ENCODE measurements at places on chromosomes 12 and 14.

DNA sequence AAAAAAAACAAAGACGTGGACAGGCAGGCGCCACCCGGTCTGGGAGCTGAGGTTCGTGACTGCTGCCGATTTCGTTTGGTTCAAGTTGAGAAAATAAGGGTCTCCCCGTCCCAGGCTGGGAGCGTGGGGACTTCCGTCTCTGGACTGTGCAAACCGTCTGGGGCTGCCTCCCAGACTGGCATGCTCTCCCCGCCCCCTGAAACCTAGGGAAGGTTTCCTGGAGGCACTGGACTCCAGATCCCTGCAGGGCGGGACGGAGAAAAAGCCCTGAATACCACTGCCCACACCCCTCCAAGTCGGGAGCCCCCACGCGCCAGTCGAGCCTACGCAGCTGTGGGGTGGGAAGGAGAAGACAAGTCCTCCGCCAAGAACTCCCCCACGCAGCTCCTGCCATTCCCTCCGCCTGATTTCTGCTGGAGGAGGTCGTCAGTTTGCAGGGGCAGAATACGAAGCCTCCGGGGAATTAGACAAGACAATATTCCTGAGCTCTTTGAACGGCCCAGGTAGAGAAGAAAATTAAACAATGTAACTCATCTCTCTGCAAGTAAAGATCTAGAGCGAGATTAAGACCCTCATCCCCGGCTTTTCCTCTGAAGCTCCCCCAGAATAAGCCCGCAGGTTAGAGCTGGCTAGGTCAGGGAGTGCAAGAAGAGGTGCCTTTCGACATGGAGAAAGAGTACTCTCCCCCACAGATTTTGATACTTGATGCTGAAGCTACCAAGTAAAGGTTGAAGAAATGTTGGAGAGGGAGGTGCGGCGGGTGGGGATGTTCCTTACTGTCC is 10.4 kb upstream of the HOXC13 start:
- no peak for DNase-seq

DNA sequence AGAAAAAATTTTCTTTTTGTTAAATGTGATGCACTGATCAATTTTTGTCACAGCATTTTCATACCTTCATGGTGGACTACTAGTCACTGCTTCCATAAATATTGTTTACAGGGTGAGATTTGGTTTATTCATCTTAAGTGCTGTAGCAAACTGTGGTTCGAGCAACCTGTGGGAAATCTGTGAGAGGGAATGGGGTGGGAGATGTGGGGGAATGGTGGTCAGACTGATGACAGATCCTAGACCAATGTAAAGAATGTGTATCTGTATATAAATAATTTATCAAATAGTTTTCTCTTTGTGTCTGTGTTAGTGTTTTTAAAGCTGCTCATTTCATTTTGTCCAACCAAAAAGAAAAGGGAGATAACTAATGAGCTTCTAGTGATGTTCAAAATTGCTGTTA is 26.7 kb downstream of the CSRP2 start:
- DNase-seq: no peak

GRCh38 chr14:21768116-21768874 is 94.7 kb upstream of the OR4E1 start:
- peak; percentile 29 for DNase-seq

DNA sequence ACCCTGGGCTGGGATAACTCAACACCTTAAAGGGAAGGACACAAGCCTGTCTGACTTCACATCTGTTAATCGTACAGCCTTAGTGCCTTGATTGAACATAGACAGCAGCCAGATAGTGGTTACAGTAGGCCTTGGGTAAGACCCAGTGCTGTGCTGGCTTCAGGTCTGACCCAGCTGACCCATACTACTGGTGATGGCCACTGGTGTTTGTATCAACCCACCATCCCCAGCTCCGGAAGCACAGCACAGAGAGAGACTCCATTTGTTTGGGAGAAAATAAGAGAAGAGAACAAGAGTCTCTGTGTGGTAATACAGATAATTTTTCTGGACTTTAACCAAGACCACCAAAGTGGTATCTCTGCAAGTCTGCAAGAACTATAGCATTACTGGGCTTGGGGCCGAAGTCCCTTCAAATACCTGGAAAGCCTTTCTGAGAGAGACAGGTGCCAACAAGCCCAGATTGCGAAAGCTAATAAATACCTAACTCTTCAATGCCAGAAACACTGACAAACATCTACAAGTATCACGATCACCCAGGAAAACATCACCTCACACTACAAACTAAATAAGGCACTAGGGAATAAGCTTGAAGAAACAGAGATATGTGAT is 330.1 kb upstream of the GARIN2 start:
- DNase-seq: no peak

DNA sequence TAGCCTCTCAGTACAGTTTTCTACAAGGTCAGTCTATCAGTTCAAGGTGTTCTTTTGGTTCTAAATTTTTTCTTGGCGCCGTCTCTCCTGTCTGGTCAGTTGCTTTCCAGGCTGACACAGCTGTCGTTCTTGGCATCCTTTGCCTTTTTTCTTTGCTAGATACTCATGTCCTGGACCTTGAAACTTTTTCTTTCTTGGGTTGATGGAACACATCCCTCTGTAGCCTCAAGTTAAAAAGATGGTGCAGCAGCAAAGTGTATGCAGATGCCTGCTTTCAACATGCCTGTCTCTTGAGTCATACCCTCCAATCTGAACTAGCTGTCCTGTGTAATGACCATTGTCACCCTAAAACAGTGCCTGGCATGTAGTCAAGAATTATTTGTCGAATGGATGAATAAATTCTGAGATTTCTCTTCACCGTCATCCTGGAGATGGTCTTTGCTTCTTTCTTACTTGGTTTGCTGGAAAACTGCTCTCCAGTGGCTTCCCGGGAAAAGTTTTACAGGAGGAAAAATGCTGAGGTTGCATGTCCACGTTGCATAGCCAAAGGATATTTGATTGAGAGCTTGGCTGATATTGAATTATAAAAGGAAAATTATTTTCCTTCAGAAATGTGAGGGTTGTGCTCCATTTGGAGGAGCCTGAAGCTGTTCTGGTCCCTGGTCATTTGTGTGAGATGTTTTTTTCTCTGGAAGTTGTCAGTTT is 4.6 kb downstream of the NYNRIN start:
- DNase-seq: no peak

- no peak for DNase-seq
These were observed 69.8 kb downstream of the OSBPL8 start for GRCh38 chr12:76489737-76490136.

GRCh38 chr12:65125247-65125646 is 4.1 kb upstream of the WIF1 start:
- no peak for DNase-seq

DNA sequence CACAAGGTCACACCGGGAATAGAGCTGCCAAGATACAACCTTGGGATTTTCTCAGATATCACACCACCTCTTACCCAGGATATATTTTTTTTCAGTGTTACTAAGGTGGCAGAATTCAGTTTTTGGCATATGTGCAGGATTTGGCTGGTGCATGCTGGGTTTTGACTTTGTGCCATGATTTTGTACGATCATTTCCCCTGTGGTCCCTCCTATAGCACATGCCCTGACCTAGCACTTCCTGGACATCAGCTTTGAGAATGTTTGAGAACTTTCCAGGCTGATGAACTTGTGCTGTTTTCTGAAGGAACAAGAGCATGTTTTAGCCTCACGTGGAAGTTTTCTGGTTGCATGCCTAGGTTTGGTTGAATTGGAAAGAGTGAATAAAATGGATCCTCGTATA is 11.0 kb upstream of the TBPL2 start:
- DNase-seq: no peak

DNA sequence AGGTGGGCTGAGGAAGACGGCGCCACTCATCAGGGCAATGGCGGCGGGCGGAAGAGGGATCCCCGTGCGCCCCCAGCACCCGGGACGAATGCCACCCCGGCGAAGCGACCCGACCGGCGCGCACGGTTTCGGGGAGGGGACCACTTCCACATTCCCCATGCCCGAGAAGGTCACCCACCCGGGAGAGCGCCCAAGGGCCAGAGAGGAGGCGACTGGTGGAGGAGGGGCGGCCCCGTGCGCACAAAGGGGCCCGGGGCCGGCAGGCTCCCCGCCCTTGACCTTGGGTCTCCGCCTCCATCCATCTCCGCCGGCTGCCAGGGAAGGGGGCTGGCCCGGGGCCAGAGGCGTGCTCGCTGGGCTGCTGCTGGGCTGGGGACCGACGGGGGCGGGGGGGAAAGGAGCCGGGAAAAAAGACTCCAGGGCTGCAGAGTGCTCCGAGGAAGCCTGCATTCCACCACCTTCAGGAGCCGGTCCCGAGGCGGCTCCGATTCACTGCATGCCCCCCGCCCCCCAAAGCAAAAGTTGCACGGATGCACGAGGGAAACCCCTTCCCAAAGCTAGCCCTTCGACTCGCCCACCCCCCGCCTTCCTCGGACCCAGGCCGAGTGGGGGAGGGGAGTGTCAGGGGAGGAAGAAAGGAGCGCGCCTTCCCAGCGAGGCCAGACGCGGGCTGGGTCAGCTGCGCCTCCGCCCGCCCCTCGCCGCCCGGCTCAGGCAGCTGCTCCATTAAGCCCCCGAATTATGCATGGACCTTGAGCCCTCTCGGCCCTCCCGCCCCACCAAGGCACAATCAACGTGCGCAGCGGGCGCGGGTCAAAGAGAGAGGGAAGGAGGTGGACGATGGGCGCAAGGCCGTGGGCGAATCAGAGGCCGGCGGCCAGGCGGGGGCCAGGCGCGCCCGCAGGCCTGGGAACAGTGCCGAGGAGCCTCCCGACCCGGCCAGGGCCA is 26.2 kb downstream of the BCL11B start:
- DNase-seq: no peak

DNA sequence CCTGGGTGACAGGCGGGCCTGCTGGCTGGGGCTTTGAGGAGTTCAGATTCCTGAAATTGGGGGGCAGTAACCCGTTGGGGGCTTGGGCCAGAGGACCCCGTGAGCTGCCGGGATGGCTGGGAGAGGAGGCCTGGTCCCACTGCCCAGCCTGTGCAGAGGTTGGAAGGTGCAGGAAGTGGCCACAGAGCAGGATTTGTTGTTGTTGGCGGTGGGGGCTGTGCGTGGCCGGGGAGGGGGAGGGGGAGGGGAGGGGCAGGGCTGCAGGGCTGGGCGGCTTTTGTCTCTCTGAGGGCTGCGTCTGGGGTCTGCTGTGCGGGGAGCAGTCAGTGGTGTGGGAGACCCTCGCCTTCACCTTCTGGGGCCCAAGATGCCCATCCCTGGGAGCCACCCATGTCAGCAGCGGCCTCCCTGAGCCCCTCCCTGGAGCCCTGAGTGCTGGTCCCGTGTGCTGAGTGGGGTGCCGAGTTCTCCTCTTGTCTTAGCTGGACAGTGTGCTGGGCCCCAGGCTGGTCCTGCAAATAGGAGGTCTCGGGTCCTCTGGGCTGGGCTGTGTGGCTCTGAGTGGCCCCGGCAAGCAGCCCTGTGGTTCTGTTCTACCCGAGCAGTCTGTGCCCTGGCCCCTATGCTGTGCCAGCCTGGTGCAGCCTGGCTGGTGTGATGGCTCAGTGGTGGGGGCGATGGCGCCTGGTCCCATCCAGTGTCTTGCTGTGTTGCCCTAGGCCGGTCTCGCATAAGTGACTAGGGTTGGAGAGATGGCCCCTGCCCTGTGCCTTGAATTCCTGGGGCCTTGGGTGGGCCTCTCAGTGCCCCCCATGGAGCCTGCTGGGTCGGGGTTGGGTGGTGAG is 10.3 kb downstream of the KIF26A start:
- DNase-seq: no peak

- DNase-seq: no peak
These were observed 127.2 kb downstream of the LRRK2 start for GRCh38 chr12:40351976-40352375.

DNA sequence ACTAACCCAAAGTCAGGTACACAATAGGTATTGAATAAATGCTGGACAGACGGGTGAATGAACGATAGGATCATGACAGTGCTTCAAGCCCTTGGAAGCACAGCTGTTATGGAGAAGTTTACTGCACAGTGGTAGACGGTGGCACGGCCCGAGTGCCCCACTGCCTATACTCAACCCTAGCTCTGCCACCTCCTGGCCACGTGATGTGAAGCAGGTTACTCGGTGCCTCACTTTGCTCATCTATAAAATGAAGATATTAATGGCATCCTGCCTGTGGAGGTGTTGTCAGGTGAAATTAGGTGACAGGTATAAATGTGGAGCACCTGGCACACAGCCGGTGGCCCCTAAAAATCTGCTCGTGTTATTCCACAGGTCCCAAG is 5.8 kb downstream of the ASB2 start:
- peak; percentile 82 for DNase-seq

DNA sequence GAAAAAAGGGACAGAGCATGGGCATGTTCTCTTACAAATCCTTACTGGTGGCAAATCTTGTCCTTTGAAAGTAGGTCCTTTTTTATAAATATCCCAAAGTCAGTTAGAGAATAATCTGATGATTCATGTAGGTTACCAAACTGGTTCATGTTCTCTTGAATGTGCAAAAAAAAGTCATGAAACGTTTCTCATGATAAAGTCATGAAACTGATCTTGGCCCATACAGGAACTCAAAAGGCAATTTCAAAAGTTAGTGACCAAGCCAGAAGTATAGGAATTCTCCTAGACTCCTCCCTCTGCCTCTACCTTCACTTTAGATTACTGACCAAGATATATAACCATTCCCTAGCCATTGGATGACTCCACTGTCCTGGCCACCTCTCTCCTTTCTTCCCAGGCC is 27.3 kb upstream of the SPTSSA start:
- DNase-seq: no peak

- DNase-seq: no peak
These were observed 43.8 kb upstream of the CSRNP2 start for GRCh38 chr12:51127050-51127729.

DNA sequence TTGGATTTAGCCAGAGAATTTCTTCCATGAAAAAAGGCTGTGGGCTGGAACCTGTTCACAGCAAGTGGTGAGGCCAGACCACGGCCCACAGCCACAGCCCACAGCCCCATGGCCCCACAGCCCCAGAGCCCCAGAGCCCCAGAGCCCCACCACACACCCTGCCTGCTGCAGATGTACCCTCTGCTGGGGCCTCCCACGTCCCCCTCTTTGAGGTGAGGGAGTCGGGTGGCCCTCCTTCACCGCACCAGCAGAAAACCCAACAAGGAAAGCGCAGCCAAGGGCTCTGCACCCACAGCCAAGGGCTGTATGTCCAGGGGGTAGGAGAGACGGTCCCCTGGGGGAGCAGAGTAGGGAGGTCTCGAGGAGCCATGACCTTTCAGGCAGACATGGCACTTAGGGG is 327.5 kb upstream of the DIO3 start:
- no peak for DNase-seq

GRCh38 chr14:73280903-73281302 is 43.6 kb downstream of the PAPLN start:
- DNase-seq: no peak

GRCh38 chr14:22565391-22565945 is 23.6 kb downstream of the DAD1 start:
- peak; percentile 21 for DNase-seq

GRCh38 chr14:53842938-53843337 is 113.7 kb downstream of the BMP4 start:
- no peak for DNase-seq

DNA sequence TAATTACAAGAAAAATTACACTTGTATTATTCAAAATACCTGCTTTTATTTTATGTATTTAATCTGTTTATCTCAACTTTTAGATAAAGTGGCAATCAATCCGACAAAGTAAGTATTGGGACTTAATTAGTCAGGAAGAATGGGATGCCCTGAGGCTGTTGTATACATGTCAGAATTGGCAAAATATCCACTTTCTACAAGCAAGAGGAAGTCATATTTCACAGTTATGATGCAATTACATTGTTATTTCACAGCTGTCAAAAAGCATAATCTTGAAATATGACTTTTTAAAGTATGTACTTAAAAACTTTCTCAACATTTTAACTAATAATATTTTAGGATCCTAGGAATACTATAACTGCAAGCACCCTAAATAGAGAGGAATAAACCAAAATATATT is 357.1 kb upstream of the MGAT4C start:
- DNase-seq: no peak

Measured in activated CD4-positive, alpha-beta memory T cell treated with anti-CD3 and anti-CD28 coated beads for 36 hours (primary cell).